Activated CD4-positive, alpha-beta T cell treated with anti-CD3 and anti-CD28 coated beads, Interleukin-2, amount 50 U/mL, for 24 hours (primary cell): ENCODE measurements at places on chromosomes 3 and 15.

DNA sequence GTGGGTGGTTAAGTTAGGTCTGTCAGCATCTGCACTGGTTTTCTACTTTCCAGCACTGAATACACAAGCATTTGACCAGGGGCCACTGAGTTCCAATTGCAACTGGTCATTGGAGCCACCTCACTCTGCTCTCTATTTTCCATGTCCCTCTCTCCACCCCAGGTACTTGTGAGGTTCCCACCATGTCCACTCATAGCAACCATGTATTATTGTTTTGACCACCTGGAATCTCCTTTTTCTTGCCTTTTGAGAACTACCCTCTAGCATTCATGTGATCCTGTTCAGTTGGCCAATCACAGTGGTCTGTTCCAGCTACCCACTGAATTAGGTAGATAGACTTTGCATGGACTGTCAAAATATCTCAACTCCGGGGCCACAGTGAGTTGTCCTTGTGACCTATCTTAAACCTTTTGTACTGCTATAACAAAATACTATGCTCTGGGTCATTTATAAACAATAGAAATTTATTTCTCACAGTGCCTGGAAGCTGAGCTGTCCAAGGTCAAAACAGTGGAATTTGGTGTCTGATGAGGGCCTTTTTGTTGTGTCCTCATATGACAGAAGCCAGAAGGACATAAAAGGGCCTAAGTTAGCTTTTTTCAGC is 20.2 kb upstream of the TM4SF18 start:
- no peak for DNase-seq

- DNase-seq: no peak
Observed at GRCh38 chr3:23663246-23663645, 142.5 kb upstream of the UBE2E1 start.

DNA sequence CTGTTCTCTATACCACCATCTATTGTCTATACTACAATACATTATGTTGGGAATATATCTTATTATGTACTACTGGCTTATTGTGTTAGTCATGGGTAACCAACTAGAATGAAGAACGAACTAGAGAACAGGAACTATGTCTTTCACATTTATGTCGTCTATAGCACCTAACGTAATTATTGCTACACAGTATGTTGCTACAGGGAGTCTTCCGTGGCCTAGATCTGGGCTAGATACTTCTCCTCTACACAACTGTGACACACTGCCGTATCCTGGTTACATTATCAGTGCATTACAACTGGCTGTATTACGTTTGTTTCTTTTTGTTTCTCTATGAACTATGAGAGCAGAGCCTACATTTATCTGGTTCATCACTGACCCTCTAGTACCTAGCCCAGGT is 34.0 kb downstream of the SCG5 start:
- DNase-seq: no peak

- DNase-seq: no peak
Observed at GRCh38 chr3:107973961-107974360, 116.9 kb downstream of the CD47 start.

DNA sequence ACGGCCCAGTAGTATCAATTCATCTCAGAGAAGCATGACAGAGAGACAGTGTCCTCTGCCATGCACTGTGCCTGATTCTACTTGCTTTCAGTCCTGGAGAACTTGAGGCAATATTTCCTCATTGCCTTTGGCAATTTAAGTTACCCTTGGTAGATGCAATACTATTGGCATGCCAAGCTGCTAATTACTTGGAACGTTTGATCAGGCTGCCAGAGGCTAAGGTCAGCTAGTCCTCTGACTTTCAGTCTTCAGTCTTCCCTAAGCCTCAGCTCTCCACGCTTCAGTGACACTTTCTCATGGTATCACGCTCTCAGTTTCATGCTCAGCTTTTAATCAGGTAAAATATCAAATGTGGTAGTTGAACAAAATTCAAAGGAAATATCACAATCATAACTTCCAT is 13.1 kb upstream of the OSBPL11 start:
- no peak for DNase-seq

GRCh38 chr15:35705884-35706585 is 160.1 kb upstream of the DPH6 start:
- DNase-seq: no peak

DNA sequence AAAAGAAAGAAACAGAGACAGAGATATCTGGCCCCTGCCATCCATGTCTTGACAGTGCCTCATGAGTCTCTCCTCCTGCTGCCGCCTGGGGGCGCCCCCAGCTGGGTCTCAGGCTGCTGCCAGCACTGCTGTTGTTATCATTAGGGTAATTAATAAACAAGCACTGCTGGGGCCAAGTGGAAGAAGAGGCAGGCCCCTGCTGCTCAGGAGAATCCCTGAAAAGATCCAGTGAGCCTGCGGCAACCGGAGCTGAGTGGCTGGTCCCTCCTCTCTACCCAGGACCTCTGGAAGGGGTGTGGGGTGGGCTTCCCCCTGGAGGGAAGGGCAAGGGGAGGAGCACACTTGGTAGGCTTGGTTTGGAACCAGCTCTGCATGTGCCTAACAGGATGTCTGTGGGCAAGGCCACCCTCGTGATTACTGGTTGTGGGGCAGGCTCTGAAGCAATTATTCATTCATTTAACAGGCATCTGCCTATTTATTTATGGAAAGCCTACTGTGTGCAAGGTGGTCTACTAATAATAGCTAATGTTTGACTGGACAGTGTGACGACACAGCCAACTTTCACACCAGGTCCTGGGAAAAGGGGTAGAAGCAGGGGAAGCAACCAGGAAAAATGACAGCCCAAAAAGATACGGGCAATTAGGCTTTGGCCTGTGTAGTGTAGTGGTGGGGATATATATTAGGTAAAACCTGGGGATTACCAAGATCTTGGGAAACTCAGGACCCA is 1.2 kb upstream of the TYRO3 start:
- DNase-seq: peak; percentile 49

DNA sequence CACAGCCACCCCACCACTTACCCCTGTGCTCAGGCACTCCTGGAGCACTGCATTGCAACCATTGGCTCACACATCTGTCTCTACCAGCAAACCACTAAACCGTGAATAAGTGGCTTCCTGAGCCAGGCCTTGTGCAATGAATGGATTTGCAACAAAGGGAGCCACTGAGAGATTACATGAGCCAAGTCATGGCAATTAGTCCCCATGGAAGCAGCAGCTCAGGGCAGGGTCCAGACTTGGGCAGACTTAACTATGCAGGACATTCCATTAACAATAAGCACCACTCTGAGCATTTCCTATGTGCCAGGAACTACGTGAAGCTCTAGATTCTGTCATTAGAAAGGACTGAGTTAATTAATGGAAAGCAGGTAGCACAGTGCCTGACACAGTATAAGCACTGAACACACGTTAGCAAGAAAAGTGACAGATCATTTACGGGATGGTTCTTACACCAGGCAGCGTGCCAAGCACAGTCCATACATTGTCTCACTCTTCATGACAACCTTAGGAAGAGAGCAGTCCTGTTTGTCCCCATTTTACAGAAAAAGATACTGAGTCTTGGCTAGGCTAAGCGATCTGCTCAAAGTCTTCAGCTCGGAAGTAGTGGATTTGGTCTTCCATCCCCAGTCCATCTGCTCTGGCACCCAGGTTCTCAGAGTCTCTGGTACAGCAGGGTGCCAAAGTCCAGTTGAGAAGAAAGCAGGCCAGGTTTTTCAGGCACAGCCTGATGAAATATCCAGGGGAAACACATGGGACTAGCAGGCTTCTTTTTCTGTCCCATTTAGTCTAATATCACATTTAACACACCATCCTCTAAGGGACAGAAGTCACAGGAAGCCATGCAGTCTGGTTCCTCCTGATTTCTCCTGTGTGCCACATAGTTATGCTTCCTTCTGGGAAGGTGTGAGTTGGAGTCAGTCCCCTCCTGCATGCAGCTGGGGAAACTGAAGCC is 44.1 kb downstream of the LIPC start:
- DNase-seq: no peak

DNA sequence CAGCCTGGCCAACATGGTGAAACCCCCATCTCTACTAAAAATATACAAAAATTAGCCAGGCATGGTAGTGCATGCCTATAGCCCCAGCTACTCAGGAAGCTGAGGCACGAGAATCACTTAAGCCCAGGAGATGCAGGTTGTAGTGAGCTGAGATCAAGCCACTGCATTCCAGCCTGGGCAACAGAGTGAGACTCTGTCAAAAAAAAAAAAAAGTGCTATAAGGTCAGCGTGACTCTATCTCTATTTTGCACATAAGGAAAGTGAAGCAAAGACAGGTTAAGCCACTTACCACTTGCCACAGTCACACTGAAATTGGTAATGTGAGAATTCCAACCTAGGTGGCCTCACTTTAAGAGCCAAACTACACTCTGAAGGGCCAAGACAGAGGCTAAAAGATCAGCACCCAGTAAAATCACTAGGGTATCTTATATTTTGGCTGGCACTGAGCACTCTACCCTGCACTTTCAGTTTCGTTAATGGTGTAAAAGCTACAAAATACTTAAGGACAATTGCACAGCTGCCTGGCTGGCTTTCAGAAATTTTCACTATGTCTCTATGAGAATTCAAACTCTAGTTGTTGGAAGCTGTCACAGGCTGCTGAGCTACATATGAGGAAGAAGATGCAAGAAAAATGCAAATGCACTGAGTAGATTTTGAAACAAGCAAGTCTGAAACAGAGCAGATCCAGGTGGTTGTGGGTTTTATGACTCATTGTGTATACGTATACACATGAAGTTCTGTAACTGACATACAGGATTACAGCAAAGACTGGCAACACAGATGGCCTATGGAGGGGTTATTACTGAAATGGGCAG is 32.7 kb downstream of the TRANK1 start:
- DNase-seq: peak; percentile 55

DNA sequence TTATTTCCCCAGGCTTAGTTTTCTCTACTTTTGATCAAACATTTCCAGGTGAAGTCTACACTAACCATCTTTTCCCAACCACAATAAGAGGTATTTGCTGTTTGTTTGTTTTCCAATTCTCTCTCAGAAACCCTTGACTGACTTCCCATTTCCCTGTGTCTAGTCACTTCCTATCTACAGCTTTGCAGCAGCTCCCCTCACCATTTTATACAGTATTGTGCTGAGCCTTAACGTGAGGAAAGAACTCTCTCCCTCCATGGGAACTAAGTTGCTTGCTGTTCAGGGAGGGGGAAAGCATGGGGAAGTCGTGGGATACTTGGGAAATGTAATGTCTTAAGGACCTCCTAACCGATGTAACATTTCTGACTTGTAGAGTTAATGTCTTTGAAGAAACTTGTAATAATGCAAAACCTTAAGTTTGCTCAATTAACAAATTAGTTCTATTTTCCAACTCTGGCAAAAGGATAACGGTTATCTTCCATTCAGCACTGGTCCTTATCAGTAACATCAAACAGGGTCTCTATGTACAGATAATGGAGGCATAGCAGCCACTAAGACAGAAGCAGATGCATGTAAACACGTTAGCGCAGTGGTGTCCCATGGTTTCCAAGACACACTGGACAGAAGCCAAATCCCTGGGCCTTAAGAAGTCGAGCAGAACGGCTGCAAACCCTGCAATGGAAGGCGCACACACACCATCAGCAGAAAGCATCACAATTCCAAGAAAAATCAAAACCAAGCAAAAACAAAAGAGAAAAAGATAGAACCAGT is 39.7 kb downstream of the NPTN start:
- DNase-seq: no peak

- no peak for DNase-seq
Observed at GRCh38 chr3:74443102-74443501, 171.4 kb downstream of the CNTN3 start.

- DNase-seq: no peak
Observed at GRCh38 chr3:32105291-32106131, 909 bp upstream of the GPD1L start.

DNA sequence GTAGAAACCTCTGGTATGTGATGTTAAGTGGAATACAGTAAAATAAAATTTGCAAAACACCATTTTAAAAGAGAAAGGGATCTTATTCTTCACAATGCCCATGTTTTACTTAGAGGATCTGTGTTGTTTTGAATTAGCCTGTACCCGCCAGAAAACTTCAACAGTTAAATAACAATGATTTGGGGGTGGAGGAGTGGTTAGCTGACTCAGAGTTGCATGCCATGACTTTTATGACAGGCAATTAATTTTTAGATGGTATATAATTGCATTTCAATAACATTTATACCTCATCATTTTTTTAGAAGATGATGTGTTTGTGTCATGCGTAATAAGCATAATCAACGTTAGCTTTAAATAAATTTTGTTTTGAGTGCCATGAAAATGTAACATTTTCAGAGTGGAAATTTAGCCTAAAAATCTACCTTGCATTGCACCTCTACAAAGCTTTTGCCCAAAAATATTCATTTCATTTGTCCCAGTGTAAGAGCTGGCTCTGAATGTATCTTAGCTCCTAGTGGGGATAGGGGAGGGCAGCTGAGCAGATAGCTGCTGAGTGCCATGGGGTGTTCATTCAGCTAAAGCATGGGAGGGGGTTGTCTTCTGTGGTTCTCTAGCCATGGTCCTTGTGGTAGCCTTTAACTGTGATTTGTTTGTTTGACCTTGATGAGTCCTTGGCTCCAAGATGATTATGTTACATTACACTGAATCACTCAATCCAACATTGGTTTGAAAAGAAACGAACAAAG is 379.8 kb downstream of the LPP start:
- no peak for DNase-seq

GRCh38 chr3:36677331-36678007 is 86.9 kb downstream of the DCLK3 start:
- no peak for DNase-seq

DNA sequence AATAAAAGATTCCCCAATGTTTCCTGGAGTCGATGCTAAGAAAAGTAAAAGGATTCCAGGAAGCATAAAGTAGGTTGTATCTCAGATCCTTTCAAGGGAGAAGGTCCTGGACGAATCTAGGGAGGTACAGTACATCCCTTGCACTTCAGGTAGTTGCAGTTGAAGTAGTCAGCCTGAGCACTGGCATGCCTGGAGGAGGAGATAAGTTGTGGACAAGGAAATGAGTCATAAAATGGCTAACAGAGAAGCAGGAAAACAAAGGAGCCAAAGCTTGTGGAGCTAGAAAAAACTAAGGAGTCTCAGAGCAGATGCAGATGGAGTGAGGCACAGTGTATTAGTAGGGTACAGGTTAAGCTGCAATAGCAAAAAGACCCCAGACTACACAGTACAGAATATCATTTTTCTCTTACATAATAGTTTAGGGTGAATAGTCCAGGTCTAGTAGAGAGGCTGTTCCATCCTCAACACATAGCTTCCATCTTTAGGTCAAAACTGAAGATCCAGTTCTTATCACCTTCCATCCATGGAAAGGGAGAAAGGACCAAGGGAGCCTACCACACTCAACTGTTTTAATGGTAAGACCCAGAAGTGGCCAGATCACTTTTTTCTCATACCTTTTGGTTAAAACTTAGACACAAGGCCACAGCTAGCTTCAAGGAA is 41.3 kb downstream of the COL6A5 start:
- no peak for DNase-seq

- no peak for DNase-seq
Observed at GRCh38 chr3:99651531-99651930, 13.1 kb downstream of the COL8A1 start.

GRCh38 chr3:187484547-187485295 is 116.5 kb downstream of the RTP4 start:
- DNase-seq: no peak

- no peak for DNase-seq
Observed at GRCh38 chr3:197064771-197065170, 35.2 kb upstream of the MELTF start.

GRCh38 chr15:72288796-72289596 is 16.6 kb upstream of the PARP6 start:
- no peak for DNase-seq

GRCh38 chr3:195877136-195877715 is 31.1 kb downstream of the TNK2 start:
- no peak for DNase-seq
